Fibroblast of villous mesenchyme (primary cell): ENCODE measurements at places on chromosomes 5 and 9. TPM values are rescaled to one million over a fixed set of nuclear protein-coding genes. Genes with fewer than 3 reads are reported as not detected.
A peak's percentile ranks its signal among the peaks of the same experiment; 100 is the strongest.

GRCh38 chr5:1312993-1313833 lies 18.3 kb upstream of the TERT start:
- DNase-seq: no peak

DNA sequence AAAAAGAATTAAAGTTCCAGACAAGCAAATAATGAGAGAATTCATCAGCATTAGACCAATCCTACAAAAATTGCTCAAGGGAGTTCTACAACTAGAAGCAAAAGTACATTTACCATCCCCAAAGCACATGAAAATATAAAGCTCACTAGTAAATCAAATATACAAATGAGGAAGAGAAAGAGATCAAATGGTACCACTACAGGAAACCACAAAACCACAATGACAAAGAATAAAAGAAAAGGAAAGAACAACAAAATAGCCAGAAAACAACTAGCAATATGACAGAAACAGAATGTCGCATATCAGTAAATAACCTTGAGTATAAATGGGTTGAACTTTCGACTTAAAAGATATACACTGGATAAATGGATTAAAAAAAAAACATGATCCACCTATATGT lies 739.0 kb downstream of the DTWD2 start:
- DNase-seq: no peak

DNA sequence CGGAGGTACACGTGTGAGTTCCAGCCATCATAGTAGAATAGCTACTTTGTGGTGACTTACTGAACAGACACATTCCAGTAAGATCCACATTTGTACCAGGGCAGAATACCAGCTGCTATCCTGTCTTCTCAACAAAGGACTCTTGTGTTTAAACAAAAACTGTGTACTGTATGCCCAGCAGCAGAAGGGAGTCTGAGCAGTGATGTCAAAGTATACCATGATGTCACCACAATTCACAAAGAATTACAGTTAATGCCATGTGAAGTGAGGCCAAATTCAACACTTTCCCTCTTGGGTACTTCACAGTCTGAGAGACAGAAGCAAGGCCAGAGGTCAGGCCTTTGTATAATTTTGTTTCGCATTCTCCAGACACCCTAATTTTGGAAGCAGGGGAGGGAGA lies 137.0 kb downstream of the ADAMTSL1 start:
- DNase-seq: no peak

DNA sequence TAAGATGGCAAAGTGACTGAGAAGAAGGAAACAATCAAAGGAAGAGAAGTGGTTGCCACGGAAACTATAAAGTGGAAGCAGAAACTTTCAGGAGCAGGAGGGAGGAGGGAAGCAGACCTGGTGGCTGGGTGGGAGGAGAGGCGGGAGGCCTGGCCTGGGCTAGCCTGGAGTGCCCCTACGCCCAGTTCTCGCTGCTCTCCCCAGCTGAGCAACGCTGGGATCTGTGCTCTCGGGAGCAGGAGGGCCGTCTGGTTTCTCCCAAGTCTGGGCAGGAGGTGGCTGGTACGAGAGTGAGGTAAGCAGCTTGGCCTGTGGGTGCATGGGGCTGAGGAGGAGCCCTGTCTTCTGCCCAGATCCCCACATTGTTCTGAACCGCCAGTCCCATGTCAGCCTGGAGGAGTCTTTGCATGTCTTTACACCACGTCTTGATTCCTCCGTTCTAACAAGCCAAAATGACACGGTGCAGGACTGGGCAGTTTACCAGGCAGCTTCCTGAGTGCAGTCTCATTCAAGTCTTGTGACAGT lies 15.0 kb upstream of the DAB2IP start:
- peak; percentile 39 for DNase-seq

DNA sequence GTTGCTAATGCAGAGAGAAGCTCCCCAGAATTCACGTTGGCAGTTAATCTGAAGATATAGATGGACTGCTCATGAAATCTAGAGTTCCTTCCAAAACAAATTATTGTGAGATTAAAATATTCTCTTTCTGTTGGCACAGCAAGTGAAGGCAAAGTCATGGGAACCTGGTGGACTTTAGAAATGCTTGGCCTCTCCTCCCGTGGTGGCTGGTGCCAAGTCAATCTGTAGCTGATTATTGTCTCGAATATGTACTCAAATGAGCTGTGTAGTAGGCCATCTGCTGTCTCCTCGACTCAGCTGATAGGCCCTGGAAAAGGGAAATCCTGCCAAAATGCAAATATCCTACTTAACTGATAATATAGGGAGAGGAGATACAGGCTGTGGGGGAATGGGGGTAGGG lies 69.3 kb downstream of the DAPK1 start:
- DNase-seq: peak; percentile 36

GRCh38 chr5:124355928-124356327 lies 390.5 kb downstream of the ZNF608 start:
- DNase-seq: no peak

DNA sequence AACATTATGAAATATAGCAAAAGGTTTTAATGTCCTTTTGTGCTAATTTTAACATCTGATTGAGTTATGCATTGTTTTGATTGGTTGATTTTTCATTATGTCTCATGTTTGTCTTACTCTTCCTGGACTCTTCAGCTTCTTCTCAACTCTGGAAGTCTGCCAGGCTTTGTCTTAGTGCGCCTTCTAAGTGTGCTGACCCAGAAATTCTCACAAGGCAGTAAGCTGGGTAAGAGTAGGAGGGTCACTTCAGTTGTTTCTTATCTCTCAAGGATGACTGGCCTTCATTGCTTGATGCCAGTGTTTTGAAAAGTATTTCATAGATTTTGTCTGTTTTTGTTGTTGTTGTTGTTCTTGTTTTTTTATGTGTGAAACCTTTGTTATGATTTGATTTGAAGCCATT lies 59.2 kb downstream of the RIC1 start:
- peak; percentile 30 for DNase-seq

DNA sequence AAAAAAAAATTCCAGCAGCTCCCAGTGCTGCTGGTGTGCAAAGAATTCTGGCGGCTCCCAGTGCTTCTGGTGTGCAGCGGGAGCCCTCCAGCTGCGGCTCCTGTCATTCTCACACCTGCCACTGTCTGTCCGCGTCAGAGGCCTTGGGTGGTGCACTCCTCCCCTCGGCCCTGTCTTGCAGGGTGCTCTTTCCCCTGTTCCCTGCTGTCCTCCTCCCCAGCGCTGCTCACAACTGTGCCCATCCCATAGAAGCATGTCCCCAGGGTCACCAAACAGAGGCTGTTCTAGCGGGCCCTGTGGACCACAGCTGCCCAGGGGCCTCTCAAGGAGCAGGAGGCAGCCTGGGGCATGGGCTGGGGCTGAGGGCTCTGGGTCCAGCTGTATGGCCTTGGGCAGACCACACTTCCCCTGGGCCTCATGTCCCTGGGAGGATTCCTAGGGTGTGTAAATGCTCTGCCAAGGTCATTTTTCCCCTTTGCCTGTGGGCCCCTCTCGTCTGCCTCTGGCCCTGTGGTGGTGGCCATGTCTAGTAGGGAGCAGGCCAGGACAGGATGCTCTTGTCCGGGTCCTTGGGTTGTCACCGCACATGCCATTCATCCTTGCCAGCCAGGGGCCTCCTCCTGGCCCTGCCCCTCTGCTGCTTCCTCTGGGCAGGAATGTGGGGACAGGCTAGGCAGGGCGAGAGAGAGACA lies 68.2 kb downstream of the PHF2 start:
- no peak for DNase-seq

DNA sequence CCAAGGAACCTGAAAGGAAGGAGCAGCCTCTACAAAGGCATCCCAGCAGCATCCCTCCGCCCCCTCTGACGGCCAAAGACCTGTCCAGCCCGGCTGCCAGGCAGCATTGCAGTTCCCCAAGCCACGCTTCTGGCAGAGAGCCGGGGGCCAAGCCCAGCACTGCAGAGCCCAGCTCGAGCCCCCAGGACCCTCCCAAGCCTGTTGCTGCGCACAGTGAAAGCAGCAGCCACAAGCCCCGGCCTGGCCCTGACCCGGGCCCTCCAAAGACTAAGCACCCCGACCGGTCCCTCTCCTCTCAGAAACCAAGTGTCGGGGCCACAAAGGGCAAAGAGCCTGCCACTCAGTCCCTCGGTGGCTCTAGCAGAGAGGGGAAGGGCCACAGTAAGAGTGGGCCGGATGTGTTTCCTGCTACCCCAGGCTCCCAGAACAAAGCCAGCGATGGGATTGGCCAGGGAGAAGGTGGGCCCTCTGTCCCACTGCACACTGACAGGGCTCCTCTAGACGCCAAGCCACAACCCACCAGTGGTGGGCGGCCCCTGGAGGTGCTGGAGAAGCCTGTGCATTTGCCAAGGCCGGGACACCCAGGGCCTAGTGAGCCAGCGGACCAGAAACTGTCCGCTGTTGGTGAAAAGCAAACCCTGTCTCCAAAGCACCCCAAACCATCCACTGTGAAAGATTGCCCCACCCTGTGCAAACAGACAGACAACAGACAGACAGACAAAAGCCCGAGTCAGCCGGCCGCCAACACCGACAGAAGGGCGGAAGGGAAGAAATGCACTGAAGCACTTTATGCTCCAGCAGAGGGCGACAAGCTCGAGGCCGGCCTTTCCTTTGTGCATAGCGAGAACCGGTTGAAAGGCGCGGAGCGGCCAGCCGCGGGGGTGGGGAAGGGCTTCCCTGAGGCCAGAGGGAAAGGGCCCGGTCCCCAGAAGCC lies 30.8 kb downstream of the CD180 start:
- DNase-seq: peak; percentile 67

DNA sequence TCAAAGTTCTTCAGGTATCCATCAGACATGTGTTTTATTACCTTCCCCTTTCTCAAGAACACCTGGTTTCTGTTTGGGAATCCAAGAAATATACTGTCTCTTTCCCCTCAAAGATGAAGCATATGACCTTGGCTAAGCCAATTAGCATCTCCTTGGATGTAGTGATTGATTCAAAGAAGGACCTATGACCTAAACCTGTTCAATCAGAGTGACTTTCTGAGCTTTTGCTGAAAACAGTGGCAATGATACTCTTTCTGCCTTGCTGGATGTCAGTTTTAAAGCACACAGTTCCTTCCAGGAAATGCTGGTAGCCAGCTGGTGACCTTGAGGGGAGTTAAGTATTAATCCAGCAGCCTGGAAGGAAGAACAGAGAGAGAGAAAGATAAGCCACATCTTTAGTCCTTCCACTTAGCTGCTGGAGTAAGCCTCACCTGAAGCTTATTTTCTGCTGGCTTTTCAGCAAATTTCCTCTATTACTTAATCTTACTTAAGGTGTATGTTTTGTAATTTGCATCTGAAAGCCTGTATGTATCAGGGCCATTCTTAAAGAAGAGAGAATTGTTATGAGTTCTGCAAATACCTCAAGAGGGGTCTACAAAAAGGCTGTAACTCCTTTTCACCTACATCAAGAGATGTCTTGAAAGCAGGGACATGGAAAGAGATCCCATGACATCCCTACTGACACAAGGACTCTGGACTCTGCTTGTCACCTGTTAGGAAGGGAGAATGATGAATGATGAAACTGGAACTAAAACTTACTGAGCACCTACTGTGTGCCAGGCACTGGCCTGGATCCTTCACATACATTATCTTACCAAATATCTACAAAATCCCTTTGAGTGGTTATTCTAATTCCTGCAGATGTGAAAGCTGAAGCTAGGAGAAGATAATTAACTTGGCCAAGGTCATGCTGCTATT lies 35.2 kb upstream of the PIK3R1 start:
- DNase-seq: no peak

DNA sequence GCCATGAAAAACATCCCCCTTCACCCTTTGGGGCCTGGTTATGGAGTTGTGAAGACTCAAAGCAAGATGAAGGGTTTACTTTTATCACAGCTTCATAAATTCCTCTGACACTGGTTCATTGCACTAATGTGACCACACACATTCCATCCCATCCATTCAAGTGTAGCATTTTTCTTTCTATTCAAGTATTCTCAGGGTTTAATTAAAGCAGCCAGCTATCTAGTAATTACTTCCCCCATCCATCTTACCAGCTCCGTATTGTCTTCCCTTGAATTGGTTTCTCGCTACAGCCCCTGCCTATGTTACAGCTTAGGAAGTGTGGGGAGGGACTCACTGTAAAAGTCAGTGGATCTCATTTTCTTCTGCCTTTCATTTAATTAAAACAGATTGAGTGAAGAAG lies 387.0 kb upstream of the RFX3 start:
- DNase-seq: peak; percentile 64

GRCh38 chr5:33927685-33928084 lies 8.5 kb upstream of the RXFP3 start:
- no peak for DNase-seq

GRCh38 chr5:92801911-92802310 lies 779.1 kb downstream of the NR2F1-AS1 start:
- peak; percentile 72 for DNase-seq

- no peak for DNase-seq
Measured at GRCh38 chr5:178740921-178741320, 10.5 kb upstream of the ZNF354A start.

GRCh38 chr5:126917918-126918614 lies 112.3 kb downstream of the MARCHF3 start:
- DNase-seq: peak; percentile 61

GRCh38 chr5:65359569-65359968 lies 122.2 kb downstream of the ADAMTS6 start:
- no peak for DNase-seq

- DNase-seq: no peak
Measured at GRCh38 chr5:1480806-1481205, 35.6 kb upstream of the SLC6A3 start.

DNA sequence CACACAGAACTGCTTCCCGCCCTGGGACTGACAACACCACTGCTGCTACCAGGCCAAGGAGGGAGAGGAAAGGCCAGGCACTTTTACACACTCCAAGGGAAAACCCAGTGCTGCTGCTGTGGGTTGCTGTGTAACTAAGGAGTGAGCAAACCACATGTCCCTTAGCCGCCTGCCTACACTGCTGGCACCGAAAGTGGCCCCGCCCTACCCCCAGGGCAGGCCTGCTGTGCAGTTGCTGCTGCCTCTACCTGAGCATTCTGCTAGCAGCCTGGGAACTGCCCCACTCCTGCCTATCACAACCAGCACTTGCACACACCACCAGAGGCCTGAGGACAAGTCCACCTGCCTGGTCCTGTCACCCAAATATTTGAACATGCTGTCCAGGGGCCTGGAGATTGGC lies 740.9 kb downstream of the DTWD2 start:
- no peak for DNase-seq

- no peak for DNase-seq
Measured at GRCh38 chr9:7579351-7579750, 220.2 kb downstream of the DMAC1 start.

WWC1 gene
- total RNA-seq: 0.32 and 2.2 TPM in 2 replicates

SLCO6A1 gene
- total RNA-seq: under 0.01 and 0.32 TPM in 2 replicates

GGTA1 gene
- not detected in 2 replicates for total RNA-seq

UNC5A gene
- total RNA-seq: not detected in 2 replicates

CEL gene
- total RNA-seq: under 0.01 TPM in 2 replicates

HACD4 gene
- total RNA-seq: 10.0 and 22.0 TPM in 2 replicates

SOX30 gene
- under 0.01 TPM in 1 of 2 replicates, not detected in the other for total RNA-seq

PALM2AKAP2 gene
- total RNA-seq: 24.5 and 31.5 TPM in 2 replicates
